ENCODE measurements at places on chromosomes 16 and 17. TPM values are rescaled to one million over a fixed set of nuclear protein-coding genes. Genes with fewer than 3 reads are reported as not detected.
A peak's percentile ranks its signal among the peaks of the same experiment; 100 is the strongest.

The TSR3 gene
- total RNA-seq: 48.3 TPM

The NPIPB13 gene
- total RNA-seq: 2.3 TPM

The CDH1 gene
- not detected for total RNA-seq

The USH1G gene
- total RNA-seq: 0.14 TPM

The CCL4L2 gene
- total RNA-seq: not detected

The MSRB1 gene
- total RNA-seq: 18.7 TPM

The TPSB2 gene
- not detected for total RNA-seq

DNA sequence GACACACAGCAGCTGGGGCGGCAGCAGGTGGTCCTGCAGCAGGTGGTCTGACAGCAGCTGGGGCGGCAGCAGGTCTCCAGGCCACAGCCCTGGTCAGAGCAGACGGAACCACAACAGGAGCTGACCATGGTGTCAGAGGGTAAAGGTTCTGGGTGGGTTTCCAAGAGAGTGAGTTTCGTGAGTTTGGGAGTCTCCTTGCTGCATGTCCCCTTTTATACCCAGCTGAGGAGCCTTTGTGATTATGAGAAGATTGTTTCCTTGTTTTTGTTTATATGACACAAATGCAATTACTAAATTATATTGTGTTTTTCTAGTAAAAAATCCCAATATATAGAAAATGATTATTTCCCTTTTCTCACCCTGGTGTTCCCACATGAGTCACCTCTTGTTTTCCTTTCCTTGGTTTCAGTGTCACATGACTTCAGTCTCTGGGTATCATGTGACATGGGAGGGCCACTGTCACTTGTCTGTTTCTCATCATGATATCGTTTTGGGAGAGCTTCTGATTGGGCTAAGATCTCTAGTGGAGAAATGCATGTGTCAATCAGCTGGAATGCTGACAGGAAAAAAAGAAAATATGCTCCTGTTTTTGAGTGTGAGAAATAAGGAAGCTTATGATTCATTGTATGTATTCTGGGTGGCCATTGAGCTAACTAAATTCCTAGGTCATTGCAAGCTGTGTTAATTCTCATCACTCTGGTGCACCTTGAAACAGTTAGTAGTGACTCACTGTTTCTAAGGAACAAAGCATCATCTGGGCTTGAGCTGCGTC lies at the start of gene KRTAP4-6:
Gene KRTAP4-6 (minus strand): TSS at position 185 of the 772 bp plus-strand sequence. CDS start 57 bp downstream, at position 128.
- DNase-seq: no peak

GRCh38 chr16:85481206-85481605 lies 131.9 kb upstream of the GSE1 start:
- no peak for DNase-seq

GRCh38 chr16:28279006-28279405 lies 13.3 kb upstream of the SBK1 start:
- DNase-seq: no peak

- DNase-seq: no peak
Observed at GRCh38 chr16:10314811-10315210, 71.0 kb upstream of the ATF7IP2 start.

DNA sequence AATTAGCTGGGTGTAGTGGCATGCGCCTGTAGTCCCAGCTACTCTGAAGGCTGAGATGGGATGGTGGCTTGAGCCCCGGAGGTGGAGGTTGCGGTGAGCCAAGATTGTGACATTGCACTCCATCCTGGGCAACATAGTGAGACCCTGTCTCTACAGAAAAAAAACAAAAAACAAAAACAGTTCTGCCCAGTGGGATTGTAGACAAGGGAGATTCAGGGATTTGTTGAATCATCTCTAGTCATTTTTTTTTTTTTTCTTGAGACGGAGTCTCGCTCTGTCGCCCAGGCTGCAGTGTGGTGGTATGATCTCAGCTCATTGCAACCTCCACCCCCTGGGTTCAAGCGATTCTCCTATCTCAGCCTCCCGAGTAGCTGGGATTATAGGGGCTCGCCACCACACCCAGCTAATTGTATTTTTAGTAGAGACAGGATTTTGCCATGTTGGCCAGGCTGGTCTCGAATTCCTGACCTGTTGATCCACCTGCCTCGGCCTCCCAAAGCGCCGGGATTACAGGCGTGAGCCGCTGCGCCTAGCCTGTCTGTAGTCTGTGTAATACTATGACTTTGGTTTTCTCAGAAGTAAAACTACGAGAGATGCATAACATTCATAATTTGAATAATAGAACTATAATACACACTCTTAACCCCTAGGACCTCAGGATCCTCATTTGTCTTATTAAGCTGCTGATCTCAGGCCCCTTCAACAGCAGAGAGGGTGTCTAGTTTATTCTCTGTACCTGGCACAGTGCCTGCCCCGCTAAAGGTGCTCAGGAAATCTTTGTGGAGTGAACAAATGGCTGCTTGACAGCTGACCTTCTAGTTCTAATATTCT lies 1.4 kb downstream of the TEN1 start:
- DNase-seq: no peak

DNA sequence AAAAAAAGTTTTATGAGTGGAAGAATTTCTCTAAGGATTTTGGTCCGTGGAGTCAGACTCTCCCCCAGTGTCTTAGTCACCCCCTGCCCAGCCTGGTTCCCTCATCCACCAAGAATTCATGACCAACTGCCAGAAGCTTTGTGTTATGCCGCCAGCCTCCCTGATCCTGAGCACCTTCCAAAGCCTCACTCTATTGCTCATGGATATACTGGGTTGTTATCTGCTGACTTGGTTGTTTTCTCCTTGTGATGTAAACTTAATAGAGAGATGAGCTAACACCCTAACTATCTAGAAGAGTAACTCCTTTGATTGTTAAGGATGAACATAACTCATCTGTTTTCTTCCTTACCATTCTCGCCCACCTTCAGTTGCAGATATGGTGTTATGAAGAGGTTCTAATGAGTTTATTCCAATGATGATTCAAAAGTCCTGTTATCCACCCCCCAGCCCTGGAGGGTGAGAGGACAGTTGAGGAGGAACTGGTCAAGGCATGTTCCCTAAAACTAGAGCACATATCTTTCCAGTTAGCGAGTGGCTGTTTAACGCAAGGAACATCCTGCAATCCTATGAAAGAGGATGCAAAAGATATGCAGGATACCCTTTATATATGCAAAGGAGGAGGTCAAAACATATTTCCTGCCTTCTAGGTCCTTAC lies 1.5 kb upstream of the PSMD3 start:
- DNase-seq: peak; percentile 18

- DNase-seq: no peak
Observed at GRCh38 chr17:64219571-64219970, 43.5 kb downstream of the TEX2 start.

DNA sequence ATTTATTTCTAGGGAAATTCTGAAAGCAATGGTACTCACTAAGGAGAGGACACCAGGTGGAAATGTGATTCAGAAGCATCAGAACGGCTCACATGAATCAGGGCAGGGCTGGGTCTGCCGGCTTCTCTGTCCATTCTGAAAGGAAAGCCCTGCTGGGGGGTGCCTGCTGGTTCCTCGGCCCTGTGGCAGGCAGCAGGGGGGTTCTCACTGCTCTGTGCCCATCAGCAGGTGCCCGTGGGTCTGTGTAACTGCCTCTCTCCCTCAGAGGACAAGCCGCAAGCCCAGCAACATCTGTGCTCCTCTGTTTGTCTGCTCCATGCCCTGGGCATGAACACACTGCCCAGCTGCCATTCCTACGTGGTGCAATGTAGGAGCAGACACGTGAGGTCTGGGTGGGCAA lies 74.9 kb upstream of the ZNF423 start:
- no peak for DNase-seq

All from SJCRH30 (cell line).